Midbrain (tissue), 1 donor: ENCODE measurements at places on chromosomes 4 and X.

DNA sequence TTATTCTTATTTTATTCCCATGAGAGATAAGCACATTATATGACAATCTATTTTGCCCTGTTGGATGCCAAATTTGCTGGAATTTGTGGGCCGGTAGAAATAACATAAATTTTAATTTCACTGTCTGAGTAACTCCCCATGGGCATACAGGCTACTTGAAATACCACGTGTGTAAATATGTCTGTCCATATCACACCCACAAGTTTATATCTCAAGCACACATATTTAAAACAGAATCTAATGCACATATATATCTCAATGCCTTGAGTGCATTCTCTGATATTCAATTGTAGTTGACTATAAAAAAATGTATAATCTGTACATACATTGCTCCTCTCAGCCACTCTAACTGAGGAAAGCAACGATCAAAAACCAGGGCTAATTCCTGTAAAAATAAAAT is 51.2 kb downstream of the PPARGC1A start:
- no peak for DNase-seq

DNA sequence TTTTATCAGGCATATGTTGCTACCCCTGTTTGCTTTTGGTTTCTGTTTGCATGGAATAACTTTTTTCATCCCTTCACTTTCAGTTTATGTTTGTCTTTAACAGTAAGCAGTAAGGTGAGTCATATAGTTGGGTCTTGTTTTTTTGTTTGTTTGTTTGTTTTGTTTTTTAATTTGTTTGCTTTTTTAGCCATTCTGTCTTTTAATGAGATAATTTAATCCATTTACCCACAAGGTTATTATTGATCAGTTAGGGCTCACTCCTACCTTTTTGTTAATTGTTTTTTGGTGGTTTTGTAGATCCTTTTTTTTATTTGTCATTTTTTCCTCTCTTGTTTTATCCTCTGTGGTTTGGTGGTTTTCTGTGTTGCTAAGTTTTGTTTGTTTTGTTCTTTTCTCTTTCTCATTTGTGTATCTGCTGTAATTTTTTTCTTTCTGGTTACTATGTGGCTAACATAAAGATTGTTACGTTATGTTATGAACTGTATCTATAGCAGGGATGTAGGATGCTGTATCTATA is 379.5 kb upstream of the MAD2L1 start:
- DNase-seq, result no peak

DNA sequence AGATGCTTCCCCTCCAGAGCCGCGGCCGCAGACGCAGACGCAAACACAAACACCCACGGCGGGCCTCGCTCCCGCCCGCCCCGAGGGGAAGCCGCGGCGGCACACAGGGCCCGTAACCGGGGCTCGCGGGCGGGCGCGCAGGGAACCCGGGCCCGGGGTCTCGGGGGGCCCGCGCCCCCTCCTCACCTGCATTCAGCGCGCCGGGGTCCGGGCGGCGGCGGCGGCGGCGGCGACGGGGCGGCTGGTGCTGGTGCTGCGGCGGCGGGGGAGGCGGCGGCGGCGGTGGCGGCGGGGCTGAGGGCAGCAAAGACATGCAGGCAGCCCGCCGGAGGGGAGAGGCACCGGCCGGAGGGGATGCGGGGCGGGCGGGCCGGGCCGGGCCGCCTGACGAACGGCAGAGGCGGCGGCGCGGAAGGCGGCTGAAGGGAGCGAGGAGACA is 255 bp upstream of the CNOT6L start:
- DNase-seq, result no peak

GRCh38 chr4:168777277-168777965 is 232.6 kb downstream of the CBR4 start:
- no peak for DNase-seq

DNA sequence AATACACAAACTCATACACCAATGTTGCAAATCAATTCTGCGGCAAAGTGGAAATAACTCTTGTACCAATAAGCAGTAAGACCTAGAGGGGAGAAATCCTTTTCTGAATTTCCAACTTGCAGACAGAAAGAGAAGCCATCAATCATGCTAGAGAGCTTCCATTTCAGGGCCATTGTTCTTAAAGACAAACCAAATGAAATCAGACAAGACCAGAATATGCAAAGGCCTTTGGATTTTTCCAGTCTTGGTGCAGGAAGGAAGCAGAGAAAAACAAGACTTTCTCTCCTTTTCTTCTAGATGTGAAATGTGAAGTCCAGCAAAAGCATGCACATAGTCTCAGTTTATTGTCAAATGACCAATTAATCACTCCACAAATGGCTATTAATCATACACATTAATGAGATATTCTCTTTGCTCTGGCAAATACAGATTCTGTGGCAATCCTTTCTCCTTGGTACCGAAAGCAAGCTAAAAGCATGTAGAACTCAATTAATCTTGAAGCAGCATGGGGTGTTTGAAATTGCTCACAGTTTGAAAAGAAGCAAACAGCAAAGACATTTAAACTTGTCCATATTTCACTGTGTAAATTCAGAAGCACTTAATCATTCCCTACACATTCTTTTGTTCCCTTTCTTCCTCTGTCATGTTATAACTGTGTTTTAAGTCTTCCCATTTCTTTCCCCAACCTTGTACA is 466.1 kb downstream of the GPAT3 start:
- DNase-seq, result no peak

DNA sequence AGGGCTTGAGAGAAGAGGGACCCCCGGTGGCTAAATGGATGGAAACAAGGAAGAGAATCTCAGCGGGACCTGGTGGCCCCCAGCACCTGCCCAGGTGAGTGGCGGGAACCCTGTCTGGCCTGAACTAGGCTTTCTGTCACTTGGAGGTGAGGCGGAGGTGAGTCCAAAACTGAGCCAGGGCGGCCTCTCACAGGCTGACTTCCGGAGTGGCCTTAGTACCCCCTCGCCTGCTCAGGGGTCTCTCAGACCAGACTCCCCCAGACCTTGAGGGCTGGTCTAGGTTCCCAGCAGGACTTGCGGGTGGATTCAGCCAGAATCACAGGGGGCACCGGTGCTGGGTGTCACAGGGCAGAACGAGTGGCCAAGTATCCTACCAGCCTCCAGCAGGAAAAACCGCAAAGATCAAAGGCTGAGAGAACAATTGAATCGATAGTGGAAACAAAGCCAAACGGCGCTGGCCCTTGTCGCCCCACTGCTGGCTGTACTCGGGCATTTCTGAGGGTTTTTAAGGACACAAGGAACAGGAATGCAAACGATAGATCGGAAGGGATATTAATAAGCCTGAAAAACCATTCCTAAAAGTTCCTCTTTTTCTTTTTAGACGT is 67.8 kb downstream of the WFS1 start:
- no peak for DNase-seq

DNA sequence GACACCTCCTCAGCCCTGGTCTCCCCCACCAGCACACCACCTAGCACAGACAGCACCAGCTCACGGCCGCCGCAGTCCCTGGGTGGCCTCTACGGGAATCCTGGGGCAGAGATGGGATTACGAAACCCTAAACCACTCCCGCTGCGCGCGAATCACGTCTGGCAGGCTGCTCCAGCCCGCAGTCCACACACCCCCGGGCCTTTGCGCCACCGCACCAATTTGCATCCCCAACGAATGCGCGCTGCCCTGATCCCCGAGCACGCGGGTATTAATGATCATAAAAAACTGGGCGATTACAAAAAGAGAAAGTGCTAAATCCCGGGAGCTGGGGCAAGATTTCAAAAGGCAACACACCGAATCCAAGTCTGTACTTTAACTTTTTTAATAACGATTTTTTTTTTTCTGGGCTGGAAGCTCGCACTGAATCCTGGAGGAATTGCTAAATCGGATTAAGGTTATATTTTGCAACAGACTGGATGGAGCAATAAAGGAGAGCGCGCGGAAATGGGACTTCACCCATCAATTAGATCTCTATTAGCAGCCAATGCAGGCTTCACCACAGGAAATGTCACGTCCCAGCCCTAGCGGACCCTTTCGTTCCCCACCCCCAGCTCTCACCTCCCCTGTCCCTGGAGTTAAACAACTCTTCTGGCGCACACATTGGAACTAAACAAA is 69.8 kb upstream of the TMEM33 start:
- no peak for DNase-seq

DNA sequence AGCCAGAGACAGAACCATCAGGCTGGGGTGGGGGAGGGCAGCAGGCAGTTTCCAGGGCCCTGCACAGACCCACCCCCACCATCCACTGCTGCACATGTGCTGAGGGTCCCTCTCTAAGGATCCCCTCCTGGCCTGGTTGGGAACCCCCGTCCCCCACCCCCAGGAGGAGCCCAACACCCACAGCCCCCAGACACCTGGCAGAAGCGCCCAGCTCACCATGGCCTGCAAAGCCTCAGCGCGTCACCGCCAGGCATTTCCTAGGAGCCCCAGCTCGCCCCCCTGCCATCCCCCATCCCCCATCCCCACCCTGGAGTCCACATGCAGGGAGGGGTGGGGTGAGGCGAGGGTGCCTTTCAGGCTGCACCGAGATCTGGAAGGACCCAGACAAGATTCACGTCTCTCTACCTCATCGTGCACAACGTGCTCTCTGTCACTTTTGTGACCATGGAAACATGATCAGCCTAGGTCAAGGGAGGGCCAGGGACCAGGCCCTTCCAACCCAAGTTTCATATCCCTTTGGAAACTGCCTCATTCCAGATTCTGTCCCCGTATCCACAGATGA is 9.3 kb downstream of the MXD4 start:
- DNase-seq, result no peak

- DNase-seq, result no peak
Measured at GRCh38 chrX:115906276-115906675, 264.3 kb upstream of the AGTR2 start.
